CD8-positive, alpha-beta memory T cell (primary cell): ENCODE measurements at places on chromosomes 7 and 10. TPM values are rescaled to one million over a fixed set of nuclear protein-coding genes. Genes with fewer than 3 reads are reported as not detected.

- no peak for DNase-seq
These were observed 21.4 kb upstream of the AOC1 start for GRCh38 chr7:150830937-150831336.

DNA sequence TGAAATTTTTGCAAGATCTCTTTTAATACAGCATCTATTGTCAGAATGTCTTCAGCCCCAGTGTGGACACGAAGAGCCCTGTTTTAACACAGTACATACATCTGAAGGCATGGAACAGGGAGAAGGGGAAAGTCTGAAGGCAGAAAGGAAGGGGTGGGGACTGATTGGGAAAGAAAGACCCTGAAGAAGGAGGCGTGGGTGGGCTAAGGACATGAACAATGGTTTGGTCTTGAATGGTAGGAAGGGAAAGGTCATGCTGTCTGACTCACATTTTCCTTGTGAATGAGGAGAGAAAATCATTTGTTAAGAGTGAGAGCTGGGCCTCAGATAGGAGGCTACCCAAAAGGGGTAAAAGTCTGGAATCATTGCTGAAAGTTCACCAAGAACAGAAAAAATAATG is 297.1 kb downstream of the GALNT17 start:
- no peak for DNase-seq

DNA sequence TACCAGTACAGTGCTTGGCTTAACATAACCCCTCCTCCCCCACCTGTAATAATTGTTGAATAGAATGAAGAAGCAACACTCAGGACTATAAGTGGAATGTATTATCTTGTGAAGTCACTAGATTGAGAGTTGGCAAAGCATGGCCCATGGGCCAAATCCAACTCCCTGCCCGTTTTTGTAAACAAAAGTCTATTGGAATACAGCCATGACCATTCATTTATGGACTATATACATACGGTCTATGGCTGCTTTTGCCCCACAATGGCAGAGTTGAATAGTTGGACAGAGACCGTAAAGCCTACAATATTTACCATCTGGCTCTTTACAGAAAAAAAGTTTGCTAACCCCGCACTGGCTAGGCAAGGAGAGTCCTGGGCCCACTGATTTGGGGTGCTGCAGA is 48.1 kb upstream of the CYCS start:
- DNase-seq, result no peak

DNA sequence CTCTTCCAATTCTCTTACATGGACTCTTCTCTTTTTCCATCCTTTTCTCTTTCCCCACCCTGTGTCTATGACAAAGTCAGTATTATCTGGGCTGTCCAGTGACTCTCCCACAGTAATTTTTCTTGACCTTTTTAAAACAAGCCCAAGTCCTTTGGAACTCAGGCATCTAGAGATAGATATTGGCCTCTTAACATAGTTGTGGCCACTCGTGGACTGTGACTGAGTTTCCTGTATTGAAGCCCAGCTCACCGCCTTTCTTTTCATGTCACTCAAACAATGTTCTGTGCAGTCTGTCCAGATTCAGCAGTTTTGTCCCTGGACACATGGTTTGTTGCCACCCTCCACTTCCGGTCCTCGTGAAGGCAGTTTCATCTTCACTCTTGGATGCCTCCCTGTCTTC is 110.9 kb upstream of the CDC14C start:
- DNase-seq, result no peak

The GPR37 gene
- polyA plus RNA-seq, result not detected

The ARHGAP22 gene
- not detected for polyA plus RNA-seq

DNA sequence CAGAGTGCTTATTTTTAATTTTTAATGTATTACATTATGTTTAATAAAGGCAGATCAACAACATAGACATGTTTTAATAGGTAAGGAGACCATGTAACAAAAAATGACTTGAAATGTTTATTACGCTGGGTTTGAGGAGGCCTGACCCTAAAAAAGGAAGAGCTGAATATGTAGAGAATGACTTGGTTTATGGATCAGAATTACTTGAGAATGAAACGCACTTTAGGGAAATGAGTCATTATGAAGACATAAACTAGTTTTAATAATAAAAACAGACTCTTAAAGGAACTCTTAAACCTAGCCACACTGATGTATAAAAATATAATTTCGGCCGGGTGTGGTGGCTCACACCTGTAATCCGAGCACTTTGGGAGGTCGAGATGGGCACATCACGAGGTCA is 56.5 kb downstream of the CTTNBP2 start:
- no peak for DNase-seq

The LRRC17 gene
- polyA plus RNA-seq, result not detected

GRCh38 chr7:78924581-78924980 is 528.9 kb downstream of the MAGI2 start:
- no peak for DNase-seq

DNA sequence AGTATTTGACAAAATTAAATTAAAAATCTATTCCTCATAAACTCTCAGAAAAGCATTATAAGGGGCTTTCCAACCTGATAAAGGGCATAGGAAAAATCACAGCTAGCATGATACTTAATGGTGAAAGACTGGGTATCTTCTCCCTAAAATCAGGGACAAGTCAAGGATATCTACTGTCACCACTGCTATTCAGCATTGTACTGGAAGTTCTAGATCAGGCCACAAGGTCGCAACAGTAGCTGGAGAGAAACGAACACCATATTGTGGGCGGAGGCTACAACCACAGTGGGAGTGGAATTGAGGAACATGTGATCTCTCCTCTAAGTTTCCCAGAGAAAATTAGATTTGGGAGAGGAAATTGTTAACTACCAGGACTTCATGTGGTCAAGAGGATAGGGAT is 70.0 kb upstream of the NAMPT start:
- DNase-seq, result no peak

The C10orf105 gene
- 0.23 TPM for polyA plus RNA-seq

- DNase-seq, result peak; percentile 81
These were observed at the start of gene XPNPEP1 for GRCh38 chr10:109922976-109923921. Gene XPNPEP1, minus strand, starts transcription at chr10:109923511. Its CDS starts 78 bp downstream, at chr10:109923433.

The TMEM139 gene
- polyA plus RNA-seq, result 0.87 TPM

DNA sequence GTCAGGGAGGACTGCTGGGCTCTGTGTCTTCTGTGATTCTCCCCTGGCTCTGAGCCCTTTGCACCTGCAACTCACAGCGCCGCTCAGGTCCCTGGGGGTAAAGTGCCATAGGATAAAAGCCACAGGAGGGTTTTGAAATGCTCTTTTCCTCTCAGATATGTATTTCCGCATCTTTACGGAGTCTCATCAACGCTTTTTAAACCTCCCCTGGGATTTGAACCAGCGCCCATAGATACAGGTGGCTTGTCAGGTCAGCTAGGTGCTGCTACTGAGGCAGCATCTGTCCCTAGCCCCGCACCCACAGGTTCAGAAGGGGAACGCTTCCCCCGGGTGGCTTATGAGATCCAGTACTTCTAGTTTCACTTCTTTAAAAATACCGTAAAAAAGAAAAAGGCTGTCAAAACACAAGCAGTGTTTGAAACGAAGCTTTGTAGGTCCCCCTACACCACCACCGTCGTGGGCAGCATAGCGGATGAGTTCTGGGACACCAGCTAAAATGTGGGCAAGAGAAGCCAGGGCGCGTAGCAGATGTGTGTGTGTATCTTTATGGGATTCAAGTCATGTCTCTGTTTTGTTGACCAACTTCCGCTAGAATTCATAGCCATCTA is 173.5 kb downstream of the CUX1 start:
- no peak for DNase-seq

DNA sequence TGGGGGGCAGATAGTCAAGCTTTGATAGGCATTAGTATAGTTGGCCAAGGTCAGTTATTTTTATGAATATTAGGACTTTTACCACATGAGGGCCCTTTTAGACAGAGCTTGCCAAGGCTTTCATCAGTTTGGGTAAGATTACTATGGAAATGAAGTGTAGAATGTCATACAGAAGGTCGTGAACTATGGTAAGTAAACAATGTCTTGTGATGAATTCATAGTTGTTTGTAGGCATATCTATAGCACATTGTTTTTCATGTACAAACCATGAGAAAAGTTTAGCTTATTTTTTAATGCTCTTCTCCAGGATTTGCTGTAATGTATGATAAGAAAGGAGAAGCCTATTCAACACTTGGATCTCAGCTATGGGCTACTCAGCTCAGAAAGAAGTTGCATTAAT is 4.3 kb downstream of the OR2A2 start:
- no peak for DNase-seq

The ADARB2 gene
- not detected for polyA plus RNA-seq

DNA sequence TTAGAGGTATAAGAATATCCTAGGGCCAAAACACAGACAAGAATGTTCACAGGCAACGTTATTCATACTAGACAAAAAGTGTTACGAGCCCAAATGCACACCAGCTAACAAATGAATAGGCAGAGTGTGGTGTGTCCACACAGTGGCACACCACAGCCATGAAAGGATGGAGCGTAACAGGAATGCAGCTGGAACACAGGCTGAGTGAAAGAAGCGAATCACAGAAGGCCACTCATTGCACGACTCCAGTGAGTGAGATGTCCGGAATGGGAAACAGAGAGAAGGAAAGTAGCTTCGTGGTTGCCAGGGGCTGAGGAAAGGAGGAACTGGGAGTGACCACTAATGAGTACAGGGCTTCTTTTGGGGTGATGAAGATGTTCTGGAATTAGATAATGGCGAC is 198.8 kb downstream of the TNS3 start:
- no peak for DNase-seq

GRCh38 chr10:50403074-50403473 is 151.8 kb upstream of the ASAH2 start:
- DNase-seq, result no peak

The PPP1R17 gene
- not detected for polyA plus RNA-seq

DNA sequence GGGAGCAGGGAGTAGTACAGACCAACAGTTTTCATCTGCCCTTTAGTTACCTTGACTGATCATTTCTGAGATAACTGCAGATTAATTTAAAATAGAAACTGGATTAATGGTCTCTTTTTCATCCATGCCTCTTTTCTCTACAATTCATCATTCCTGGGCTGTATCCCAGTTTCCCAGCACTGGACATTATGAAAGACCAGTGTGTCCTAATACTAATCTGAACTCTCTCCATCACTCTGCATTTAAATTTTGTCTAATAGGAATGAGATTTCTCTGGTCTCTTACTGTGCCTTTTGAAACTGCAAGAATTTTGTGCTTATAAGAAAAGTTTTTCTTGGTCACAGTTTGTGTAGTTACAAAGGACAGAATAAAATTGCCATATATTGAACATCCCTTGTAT is 12.7 kb downstream of the PLEKHA8 start:
- no peak for DNase-seq

The CCL24 gene
- not detected for polyA plus RNA-seq
